Right cardiac atrium (tissue), 5 donors: ENCODE measurements at places on chromosomes 11 and 22. TPM values are rescaled to one million over a fixed set of nuclear protein-coding genes. Genes with fewer than 3 reads are reported as not detected.

RPS13 gene
- total RNA-seq = 799 TPM

DNA sequence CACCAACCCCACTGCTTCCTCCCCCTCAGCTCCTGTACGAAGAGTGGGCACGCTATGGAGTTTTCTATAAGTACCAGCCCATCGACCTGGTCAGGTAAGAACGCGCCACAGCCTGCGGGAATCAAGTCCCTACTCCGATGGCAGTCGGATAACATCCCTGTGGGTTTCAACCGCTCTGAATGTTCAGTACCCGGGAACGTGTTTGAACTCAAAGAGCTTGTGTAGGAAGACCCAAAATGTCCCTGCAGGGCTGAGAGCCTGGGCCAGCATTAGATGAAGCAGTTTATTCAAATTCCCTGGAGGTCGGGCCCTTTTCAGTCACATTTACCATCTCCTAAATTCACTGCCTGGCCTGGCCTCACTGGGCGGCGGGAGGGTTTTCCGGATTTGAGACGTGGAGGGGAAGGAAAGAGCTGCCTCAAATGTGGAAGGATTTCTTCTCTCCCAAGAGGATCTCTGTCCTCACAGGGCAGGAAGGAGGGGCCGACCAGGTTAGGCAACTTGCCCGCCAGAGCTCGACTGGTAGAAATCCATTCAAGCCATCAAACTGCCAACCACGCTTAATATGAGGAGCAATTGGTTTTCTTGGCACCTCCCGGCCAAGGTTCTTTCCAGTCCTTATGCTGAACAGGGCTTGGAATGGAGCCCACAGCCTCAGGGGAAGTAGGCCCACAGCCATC lies 46.3 kb downstream of the ANO1 start:
- DNase-seq = peak; percentile 46

SLC22A12 gene
- total RNA-seq = not detected

- peak; percentile 91 for DNase-seq
These were observed 16.4 kb upstream of the SCGB1A1 start for GRCh38 chr11:62402226-62402959.

GRCh38 chr11:128909438-128910125 lies 18.4 kb downstream of the KCNJ5 start:
- DNase-seq = no peak

BET1L gene
- total RNA-seq = 31.4 TPM

DNA sequence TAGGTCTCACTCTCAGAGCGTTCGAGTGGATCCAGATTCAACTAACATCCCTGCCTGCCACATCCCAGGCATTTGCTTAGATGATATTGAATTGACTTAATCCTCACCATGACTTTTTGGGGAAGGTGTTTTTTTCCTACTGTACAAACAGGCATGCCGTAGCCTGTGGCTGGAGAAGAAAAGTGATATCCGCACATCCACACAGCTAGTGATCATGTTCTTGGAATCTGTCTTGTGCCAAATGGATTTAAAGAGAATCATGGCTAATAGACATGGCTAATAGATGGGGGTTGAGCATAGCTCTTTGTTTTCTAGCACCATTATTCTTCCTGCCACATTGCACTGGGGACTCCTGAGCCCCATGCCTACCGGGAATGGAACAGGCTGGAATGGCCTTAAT lies 82.1 kb upstream of the THY1 start:
- no peak for DNase-seq
